ENCODE measurements at places on chromosomes 7 and 10.

DNA sequence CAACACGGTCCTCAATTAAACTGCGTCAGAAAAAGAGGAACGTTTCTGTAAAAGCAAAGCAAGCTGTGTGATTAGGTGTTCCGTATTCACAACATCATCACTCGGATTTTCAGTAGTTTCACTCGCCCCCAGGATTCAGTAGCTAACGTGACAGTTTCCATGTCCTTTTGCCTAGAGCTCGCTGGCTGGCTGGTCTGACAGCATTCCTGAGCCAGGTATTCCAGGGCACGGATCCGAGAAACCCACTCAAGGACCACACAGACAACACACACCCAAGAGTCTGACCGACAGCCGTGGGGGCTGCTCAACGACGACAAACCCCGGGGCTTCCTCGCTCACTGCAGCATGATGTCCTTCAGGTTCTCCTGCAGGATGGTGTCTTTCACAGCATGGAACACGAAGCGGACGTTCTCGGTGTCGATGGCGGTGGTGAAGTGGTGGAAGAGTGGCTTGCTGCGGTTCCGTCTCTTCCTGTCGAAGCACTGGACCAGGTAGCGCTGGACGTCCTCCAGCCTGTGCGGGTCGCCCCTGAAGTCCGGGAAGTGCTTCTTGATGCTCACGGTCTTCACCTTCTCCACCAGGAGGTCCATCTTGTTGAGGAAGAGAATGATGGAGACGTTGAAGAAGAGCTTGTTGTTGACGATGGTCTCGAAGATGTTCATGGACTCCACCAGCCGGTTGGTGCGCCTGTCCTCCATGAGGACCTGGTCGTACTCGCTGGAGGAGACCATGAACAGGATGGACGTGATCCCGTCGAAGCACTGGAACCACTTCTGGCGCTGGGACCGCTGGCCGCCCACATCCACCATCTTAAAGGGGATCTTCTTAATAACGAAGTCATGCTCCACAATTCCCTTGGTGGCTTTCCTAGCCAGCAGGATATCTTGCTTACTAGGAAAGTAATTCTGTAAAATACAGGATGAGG lies 43.1 kb downstream of the AMZ1 start:
- DNase-seq, result no peak

DNA sequence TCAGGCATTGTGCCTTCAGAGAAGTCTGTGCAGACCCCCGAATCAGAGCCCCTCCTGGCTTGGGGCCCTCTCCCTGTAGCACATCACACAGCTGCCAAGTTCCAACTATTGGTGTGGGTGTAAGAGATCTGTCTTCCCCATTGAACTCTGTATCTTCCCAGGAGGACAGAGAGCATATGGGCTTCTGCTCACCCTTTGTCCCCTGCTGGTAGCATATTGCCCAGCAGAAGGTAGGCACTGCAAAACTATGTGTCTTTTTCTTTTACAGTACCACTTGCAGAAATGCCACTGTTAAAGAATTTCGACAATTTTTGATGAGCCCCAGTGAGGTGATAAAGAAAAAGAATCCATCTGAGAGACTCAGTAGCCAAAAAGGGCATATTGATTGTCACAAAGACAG lies 59.6 kb downstream of the NPY start:
- no peak for DNase-seq

DNA sequence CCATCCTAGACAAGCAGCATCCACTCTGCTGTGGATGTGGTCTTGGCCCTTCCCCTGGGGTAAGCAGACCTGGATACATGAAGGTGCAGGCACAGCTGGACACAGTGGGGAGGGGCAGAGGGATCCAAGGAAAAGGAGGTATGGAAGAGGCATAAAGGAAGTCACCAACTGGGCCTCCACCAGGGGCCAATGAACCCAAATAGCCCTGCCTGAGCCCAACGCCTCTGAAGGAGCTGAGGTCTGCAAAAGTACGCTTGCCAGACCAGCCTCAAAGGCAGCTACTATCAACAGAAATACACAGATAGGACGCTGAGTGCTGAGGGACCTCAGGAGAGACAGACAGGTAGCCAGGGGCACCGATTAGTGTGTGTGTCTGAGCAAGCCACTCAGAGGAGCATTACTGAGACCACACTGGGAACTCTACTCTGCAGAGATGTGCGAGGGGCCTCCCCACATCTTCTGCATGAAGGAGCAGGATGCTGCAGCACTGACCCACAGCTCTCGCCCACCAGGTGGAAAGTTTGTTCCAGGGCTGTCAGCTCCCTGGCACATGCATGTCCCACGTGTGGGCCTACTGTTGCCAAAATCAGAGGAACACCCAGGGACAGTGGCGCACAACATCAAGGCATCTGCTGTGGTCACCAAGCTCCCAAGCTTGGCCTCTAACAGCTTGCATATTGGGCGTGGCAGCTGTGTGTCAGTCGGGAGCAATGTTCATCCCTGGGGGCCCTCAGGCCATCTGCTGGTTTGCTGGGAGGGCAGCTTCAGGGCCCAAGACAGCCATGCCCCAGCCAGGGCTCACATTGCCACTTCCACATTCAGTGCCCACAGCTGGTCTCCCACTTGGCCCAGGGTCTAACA lies 40.0 kb downstream of the MKI67 start:
- DNase-seq, result no peak

DNA sequence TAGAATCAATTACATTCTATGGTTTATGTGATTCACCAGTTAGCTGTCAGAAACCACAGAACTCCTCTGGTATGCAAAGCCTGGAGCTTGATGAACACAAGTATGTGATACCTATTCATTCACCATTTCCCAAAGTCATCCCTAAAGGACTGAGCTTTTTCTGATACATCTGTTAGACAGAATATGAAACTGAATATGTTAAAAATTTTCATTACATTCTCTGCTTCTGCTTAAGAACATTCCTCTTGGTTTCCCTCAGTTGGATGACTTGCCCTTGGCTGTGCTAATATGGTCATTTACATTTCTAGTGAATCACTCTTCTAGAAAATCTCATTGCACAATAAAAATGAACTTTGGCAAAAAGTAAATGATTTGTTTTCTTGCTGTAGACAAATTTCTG lies 10.8 kb upstream of the PON1 start:
- DNase-seq, result no peak

DNA sequence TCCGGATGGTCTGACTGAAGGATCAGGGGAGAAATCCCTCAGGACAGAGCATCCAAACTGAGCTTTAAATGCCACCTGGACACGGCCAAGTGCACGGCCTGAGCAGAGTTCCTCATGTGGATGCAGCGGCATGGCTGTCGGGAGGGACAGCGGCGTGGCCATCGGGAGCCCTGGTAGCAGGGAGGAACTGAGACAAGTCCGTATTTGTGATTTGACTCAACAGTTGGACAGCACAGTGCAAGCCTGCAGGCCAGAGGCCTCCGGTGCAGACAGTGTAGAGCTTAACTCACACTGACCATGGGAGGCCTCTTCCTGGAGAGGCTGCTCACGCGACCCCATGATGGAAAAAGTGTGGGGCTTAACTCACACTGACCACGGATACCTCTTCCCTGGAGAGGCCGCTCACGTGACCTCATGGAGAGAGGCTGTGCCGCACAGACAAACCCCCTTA lies 207.4 kb downstream of the DIP2C start:
- DNase-seq, result no peak

DNA sequence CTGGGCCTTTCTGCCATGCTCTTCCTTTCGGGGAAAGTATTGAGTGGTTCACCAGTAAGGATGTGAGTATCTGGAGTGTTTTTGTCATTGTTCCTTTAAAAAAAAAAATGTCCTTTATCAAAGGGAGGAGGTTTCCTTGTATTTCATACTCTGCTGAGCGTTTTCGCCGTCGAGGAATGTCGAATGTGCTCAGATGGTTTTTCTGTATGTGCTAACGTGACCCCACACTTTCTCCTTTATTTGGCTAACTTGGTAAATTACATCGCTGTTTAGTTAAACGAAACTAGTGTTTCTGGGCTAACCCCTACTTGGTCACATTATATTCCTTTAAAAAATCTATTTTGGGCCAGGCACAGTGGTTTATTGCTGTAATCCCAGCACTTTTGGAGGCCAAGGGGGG lies 45.9 kb downstream of the INPP5A start:
- no peak for DNase-seq

GRCh38 chr10:95782318-95782717 lies 26.4 kb downstream of the ENTPD1 start:
- no peak for DNase-seq
